ENCODE measurements at places on chromosomes 6 and 20.

DNA sequence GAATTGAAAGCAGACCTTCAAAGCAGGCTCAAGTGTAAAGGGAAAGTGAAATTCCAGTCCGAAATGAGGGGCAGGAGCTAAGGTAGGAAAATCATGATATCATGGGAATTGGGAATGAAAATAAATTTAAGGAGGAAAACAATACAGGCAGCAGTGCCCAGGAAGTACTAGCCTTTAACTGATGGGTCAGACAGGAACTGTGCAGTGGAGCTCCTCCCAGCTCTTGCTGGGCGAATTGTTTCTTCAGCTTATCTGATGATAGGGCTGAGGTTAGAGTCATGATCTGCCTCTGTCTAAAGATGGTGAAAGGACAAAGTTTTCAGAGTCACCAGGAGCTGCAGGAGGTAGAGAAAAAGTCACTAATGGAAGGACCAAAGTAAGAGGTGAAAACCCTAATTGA is 457.9 kb upstream of the PTCHD4 start:
- DNase-seq = peak; percentile 1

DNA sequence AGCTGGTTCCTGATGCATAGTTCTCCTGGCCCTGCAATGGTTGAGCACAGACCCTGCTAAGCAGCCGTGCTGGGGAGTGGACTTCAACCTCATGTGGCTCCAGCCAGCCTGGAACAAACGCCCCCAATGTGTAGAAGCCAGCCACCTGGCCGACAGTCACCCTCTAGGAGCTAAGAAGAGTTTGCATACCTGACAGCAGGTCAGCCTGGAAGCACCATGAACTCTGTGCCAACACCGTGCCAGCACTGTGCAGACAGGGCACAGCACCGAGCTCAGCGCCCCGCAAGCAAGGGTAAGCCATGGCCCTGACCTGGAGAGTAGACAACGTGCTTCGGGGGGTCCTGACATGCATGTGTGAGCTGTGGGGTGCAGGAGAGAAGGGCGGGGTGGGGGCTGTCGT is 356.3 kb downstream of the ZFAND3 start:
- no peak for DNase-seq

GRCh38 chr6:43707767-43708166 is 20.2 kb upstream of the MRPS18A start:
- DNase-seq = no peak

- no peak for DNase-seq
Observed at GRCh38 chr20:22722811-22723210, 138.4 kb upstream of the FOXA2 start.

GRCh38 chr20:11453430-11453829 is 464.3 kb upstream of the BTBD3 start:
- DNase-seq = peak; percentile 86

GRCh38 chr20:33419140-33419974 is 18.0 kb upstream of the CDK5RAP1 start:
- no peak for DNase-seq

DNA sequence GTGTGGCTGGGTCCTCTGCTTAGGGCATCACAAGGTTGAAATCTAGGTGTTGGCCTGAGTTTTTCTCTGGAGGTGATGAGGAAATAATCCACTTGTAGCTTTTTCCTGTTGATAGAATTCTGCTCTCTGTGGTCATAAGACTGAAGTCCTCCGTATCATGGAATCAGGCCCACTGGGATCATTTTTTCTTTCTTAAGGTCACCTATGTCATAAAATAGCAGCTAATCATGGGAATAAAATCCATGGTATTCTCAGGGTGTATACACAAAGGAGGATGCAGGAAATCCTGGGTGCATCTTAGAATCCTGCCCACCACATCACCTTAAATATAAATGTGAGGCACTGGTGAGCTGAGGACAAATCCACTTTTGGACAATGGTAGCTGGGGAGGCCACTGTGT is 72.7 kb downstream of the PRDM1 start:
- DNase-seq = no peak

GRCh38 chr6:33960345-33961313 is 156.8 kb upstream of the MLN start:
- no peak for DNase-seq

- DNase-seq = no peak
Observed at GRCh38 chr20:1625083-1625690, 5.4 kb upstream of the SIRPB1 start.

DNA sequence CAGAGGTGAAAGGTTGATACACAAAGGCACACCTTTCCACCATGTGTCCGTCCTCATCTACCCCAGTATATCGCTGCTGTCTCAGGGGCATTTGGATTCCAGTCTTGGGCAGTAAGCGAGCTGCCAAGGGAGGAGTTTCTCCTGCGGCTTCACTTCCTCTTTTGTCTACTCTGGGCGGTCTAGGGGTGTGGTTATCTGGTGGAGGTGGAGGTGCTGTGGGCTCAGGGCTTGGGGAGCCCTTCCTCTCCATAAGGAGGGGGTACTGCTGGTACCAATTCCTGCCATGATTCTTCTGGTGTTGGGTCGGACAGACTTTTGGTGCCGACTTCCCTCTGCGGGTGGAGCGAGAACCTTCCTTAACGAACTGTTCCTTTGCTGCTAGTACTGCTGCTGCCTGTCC is 31.9 kb upstream of the FABP7 start:
- no peak for DNase-seq

DNA sequence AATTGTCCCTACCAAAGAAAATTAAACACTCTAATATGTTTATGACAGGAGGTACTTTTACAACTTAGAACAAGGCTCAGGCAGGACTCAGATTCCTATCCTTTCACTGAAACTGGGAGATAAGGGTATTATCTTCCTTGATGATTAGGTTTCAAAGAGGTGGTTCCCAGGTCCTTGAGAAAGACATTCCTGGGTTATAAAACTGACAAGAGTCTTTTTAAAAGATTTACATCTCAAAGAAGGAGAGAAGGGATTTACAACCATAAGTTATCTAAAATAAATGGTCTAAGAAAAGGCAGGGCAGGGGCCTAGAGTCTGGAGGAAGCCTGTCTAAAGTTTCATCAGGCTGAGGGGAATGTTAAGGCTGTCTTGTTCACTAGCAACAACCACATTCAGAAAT is 1492.5 kb downstream of the HACE1 start:
- DNase-seq = no peak

Measured in foreskin fibroblast (primary cell).